ENCODE measurements at places on chromosomes 12 and 14. TPM values are rescaled to one million over a fixed set of nuclear protein-coding genes. Genes with fewer than 3 reads are reported as not detected.

DNA sequence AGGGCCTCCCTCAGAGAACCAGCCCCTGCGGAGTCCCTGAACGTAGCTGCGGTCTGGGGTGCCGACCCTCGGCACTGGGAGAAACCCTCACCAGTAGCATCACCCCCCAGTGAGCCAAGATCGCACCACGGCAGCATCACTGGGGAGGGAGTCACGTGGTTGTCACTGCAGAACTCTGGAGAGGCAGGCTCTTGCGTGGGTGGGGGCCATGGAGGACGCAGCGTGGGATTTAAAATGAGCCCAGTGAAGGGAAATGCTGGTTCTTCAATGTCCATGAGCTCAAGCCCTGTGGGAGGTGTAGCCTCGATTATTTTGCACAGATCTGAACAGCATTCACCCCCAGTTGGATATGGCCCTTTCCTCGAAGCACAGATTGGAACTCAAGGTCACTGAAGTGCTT lies 3.9 kb upstream of the GALNT9 start:
- DNase-seq: no peak

GRCh38 chr14:75084513-75084912 lies 15.1 kb downstream of the ZC2HC1C start:
- DNase-seq: no peak

DNA sequence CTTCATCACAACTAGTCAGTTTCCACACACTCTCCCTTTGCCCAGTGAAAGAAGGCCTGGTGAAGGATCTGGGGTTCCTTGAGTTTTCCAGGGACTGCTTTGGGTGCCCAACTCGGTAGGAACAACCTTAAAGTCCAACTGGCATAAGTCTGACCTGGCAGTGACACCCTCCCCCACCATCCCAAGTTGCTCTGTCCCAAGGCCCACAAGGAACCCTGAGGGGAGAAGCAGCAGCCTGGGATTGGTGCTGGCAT lies 1.6 kb downstream of the KMT2D start:
- no peak for DNase-seq

- no peak for DNase-seq
These were observed 13.2 kb upstream of the APOF start for GRCh38 chr12:56375598-56376434.

GRCh38 chr14:68681256-68682011 lies 111.4 kb downstream of the ZFP36L1 start:
- no peak for DNase-seq

- DNase-seq: no peak
These were observed 26.6 kb downstream of the TRAFD1 start for GRCh38 chr12:112151766-112152541.

- DNase-seq: no peak
These were observed 45.4 kb downstream of the NIN start for GRCh38 chr14:50785457-50786063.

GRCh38 chr12:47360771-47361388 lies 281.1 kb upstream of the AMIGO2 start:
- no peak for DNase-seq

DNA sequence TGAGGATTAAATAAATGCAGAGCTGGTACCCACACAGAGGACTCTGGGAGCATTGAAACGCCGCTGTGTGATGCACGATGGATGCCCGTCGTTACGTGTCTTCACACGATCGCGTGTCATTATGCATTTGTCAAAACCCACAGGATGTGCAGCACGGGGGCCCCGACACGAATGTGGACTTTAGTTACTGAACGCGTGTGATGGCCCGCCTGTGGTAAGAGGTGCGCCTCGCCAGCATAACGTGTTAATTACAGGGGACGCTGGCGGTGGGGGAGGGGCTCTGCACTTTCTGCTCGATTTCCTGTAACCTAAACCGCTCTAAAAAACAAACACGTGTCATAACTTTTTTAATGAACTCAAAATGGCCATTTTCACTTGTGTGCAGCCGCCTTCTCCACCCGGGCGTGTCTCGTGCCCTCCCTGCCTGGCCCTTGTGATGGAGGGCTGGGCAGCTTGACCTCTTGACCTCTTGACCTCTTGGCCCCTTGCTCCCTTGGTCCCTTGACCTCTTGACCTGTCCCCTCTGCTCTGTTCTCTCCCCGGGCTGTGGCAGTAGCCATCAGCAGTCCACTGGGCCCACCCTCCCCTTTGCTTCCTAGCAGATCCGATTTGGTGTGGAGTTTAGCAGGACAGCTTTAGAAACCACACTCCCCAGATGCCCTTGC lies 33.7 kb upstream of the GALNT9 start:
- DNase-seq: no peak

DNA sequence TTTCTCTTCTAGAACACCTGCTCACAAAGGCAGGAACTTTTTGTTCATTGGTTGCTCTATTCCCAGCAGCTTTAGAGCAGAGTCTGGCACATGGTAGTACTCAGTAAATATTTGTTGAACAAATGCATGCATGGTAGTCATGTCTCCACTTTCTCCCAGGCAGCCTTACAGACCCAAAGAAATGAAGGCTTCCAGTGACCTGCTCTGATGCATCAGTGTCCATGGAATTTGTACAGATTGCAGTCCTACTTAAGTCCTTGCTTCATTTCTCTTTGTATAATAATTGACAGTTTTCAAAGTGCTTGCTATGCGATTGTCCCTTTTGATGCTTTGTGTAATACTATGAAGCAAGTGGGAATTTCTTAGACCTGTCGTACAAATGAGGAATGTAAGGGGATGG lies 119.6 kb downstream of the DERA start:
- no peak for DNase-seq

- no peak for DNase-seq
These were observed 15.7 kb downstream of the RTL1 start for GRCh38 chr14:100887728-100888335.

DNA sequence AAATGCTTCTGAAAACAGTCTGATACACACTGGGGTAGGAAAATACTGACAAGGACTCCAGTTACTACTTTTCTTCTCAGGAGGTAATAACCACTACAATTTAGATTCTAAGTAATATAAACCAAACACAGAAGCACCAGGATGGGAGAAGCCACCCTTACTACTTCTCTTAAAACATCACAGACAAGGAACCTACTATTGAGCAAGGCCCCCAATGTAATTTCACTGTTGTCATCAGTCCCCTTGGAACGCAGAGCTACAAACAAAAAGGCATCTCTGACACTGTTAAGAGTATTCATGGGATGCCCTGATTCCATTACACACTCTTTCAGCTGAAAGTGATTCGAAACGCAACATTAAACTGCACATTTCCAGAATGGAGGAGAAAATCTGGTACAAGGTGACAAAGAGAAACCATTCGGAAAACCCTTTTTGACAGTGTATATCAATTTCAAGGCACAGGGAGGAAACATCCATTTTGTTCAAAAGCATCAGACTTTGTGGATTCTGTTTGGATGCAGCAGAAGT lies 185.9 kb downstream of the PPM1H start:
- no peak for DNase-seq

GRCh38 chr14:61153431-61153830 lies 127.7 kb downstream of the TMEM30B start:
- peak; percentile 82 for DNase-seq

DNA sequence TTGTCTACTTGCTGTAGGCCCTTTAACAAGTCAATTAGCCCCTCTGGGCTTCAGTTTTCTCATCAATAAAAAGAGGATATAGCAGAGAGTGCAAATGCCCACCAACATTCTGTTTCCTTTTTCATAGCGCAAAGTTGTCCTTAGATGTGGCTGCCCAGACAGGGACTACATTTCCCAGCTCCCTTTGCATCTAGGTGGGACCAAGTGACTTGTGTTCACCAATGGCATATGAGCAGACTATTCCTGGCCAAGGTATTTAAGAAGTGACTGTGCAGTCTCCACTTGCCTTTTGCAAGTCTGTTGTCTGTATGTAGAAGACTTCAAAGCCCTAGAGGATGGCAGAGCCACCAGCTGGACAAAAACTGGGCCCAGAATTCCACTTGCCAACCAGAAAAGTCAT lies 59.7 kb downstream of the DAO start:
- DNase-seq: no peak

The WASHC4 gene
- total RNA-seq: 64.3 TPM

The MANSC4 gene
- total RNA-seq: not detected

The RPS29 gene
- total RNA-seq: 2,086 TPM

The OR6S1 gene
- not detected for total RNA-seq

The MYH6 gene
- total RNA-seq: not detected
